Naive B cell (primary cell): ENCODE measurements at places on chromosomes 4 and X. TPM values are rescaled to one million over a fixed set of nuclear protein-coding genes. Genes with fewer than 3 reads are reported as not detected.

DNA sequence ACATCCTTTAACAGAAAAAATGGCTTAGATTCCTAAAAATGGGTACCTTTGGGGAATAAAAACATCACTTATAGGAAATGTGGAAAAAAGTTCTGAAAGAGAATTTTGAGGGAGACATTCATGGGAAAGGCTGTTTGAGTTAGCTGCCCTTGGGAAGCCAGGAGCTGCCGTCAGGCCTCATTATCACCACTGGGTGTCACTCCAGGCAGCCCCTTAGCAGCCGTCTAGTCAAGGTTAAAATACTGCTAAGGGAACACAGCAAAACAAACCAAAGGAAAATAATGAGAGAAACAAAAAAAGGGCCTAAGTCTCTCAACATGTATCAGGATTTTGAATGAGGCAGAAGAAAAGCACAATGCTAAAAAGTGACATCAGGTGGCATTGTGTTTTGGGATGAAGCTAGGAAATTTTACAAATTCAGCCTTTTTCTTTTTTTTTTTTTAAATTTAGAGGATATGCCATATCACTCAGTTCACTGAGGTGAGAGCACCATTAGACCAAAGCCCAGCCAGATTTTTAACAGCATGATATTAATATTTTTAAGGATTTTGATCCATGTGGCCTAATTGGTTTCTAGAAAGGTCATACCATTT, 235.3 kb downstream of the GPAT3 start:
- no peak for DNase-seq

DNA sequence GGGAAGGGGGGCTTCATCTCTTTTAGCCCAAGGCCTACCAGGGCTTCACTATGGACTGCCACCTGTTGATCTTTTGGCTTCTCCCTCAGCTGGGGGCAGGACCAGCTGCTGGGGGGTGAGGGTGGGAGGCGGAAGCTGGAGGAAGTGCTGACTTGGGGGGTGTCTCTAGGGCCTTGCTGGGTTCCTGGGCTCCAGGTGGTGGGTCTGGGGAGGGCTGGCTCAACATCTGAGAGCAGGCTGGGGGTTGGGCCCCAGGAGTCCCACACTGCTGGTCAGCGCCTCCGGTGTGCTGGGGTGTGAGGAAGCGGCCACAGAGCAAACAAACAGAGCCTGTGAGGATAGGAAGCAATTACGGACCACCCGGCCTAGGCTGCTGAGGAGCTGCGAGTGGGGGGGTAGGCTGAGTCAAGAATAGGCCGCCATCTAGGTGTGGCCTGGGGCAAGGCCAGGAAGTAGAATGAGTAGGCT, 85.7 kb downstream of the EFNB1 start:
- DNase-seq, result no peak

GRCh38 chr4:54169176-54169575, 59.9 kb upstream of the PDGFRA start:
- no peak for DNase-seq

- no peak for DNase-seq
Observed at GRCh38 chr4:7738458-7739076, 201.1 kb downstream of the AFAP1 start.

Gene ENPP6
- not detected for polyA plus RNA-seq

Gene ERAS
- not detected for polyA plus RNA-seq
